G401 (cell line): ENCODE measurements at places on chromosomes 6 and 20.

DNA sequence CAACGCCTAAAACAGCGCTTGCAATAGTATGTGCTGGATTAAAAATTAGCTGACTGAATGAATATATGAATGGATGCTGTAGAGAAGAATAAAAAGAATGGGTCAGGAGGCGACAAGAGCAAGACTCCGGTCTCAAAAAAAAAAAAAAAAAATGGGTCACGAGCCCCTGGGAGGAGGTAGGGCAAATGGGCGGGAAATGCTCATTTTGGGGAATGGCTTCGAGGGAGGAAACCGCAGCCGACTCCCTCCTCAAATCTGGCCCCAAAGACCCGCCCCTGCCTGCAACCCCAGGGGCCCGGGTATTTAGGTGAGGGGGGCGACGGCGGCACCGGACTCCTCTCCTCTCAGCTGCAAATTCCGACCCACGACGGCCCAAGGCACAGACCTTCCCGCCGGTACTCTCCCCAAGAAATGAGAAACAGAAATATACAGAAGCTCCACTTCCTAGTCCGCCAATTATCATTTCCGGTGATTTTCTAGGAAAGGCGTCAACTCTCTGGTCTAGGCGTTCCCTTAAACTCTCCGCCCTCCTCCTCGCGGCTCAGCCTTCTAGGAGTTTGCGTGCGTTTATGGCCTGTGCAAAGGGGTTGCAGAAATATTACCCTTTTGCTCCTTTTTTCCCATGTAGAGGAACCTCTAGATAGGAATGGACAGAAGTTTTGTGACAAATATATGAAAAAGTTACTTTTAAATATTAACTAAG lies at the start of gene ZNF311:
Gene ZNF311 (minus strand): TSS at position 133 of the 703 bp plus-strand sequence. CDS start 1,361 bp downstream, outside the sequence.
- peak; percentile 39 for DNase-seq

GRCh38 chr20:46408281-46408731 lies 1.9 kb upstream of the ELMO2 start:
- DNase-seq, result no peak

DNA sequence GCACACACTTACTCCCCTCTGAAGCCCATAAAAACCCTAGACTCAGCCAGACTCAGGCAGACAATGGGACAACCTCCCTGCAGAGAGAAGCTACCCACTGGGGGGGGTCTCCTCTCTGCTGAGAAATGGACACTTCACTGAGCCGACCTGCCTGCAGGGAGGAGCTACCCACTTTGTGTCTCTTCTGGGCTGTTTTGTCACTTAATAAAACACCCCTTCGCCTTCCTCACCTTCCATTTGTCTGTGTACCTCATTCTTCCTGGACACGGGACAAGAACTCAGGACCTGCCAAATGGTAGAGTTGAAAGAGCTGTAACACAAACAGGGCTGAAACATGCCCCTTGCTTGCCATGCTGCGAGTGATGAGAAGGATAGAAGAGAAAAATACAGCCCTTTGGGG lies 151.7 kb upstream of the HDDC2 start:
- no peak for DNase-seq

DNA sequence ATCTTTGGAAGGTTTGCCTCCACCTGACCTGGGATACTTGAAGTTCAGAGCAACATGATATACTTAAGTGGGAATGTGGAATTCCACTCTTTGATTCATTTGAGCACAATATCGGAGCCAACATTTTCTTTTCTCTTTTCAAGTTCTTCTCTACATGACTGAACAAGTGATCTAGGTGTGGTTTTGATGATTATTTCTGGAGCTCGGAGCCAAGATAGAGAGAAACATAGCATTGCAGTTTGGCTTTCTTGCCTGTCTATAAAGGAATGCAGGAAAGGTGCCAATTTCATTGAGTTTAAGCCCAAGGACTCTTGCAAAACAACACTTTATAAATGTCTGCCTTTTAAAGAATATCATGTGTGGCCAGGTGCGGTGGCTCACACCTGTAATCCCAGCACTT lies 124.2 kb upstream of the FAM83B start:
- DNase-seq, result no peak

GRCh38 chr6:53054532-53054931 lies 10.7 kb upstream of the FBXO9 start:
- no peak for DNase-seq

DNA sequence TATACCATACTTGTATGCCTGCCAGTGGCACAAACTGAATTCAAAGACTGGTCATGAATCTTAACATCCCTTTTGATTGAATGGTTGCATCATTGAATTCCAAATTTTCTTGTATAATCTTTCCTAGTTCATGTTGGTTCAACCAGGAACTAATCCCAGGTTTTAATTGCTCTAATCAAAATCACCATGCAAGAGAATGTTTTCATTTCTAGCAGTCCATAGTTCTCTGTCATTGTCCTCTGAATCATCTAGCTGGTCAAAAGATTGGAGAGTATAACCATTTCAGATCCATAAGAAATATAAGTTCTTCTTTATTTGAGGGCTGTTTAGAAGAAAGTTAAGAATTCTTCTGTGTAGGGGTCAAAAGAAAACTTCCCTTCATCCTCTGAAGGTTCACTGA lies 57.2 kb downstream of the ZNF292 start:
- DNase-seq, result no peak

DNA sequence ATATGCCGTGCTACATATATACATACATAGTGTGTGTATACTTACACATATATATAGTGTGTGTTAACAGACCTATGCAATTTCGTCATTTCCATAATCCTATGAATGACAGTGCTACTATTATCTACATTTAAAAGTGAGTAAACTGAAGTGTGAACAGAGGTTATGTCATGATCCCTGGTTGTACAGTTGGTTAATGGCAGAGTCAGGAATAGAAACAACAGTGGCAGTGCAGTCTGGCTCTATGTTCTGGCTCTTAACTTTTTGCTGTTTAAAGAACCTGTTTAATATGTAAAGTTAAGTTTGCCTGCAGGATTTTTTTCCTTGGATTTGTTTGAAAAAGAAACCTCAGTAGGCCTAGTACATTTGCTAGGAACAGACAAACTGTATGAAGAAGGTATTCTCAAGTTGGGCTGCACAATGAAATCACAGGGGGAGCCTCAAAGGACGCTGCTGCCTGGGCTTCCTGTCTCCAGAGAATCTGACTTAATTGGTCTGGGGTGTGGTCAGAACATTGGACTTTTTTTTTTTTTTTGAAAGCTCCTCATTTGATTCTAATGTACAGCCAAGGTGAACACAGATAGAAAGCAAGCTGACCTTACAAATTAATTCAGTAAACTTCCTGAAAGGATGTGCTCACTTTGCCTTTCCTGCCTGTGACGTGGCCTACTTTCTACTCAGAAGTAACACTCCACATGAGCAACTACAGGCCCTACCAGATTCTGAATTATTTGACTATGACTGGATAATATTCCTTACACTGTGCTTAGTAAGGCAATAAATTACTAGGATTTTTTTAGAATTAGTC lies 29.4 kb downstream of the PLCB1 start:
- no peak for DNase-seq

GRCh38 chr6:2729921-2730320 lies 20.8 kb downstream of the MYLK4 start:
- DNase-seq, result no peak

DNA sequence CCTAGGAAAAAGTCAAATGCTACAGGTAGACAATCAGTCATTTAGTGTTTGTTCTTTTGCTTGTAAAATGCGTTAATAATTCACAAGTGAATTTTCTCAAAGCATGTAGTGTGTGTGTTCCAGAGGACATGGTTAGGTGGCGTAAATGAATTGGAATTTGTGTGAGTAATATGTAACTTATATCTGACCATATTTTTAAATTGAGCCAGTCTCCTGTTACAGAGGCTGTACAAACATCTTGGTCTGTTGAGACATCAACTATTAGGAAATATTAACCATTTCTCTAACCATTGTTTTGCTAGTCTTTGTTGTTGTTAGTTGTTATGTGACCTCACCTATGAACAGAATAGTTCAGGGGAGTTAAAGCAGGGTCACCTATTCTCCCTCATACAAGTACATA lies 22.7 kb downstream of the MCM8 start:
- no peak for DNase-seq

- no peak for DNase-seq
Observed at GRCh38 chr6:43189776-43190304, 7.8 kb downstream of the CUL9 start.

DNA sequence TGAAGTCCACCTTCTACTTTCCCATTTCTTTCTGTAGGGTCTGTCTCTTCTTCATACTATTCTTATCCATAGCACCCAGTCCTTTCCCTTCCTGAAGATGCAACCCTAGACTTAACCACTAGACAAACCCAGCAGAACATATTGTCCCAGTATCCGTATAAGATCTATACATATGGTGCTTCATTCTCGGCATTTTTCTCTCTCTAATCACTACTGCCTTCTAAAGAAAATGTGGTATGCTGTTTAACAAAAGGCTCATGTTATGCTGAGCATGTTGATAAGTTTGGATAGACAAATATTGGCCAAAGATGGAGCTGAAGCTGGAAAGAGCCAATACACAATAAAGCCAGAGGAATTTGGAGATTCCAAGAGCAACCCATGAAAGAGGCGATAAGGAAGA lies 212.6 kb downstream of the MAFB start:
- DNase-seq, result no peak

DNA sequence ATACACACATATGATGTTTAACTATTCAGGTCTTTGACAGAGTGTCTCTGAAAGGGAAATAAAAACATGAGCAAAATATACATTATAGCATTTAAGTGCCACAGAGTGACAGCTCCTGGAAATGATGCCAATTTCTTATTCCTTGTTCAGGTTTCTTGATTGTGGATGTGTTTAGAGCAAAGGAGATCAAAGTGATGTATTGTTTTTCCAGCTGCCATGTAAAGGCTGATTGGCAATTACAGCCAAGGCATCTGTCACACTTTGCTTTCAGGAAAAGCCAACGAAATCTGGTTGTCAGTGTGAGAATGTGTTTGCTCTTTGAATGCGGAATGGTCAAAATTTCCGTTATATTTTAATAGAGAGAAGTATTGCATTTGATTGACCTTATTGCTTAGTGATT lies 347.8 kb upstream of the FLRT3 start:
- no peak for DNase-seq

DNA sequence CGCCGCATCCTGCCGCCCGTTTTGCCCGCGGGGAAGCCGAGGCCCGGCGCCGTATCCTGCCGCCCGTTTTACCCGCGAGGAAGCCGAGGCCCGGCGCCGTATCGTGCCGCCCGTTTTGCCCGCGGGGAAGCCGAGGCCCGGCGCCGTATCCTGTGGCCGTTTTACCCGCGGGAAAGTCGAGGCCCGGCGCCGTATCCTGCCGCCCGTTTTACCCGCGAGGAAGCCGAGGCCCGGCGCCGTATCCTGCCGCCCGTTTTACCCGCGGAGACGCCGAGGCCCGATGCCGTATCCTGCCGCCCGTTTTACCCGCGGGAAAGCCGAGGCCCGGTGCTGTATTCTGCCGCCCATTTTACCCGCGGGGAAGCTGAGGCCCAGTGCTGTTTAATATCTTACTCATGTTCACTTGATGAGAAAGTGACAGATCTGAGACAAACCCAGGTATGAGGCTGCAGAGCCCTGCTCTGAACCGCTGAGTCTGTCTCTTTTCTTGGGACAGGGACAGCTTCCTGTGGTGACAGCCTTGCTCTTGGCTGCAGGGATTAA lies 129.4 kb downstream of the CDH26 start:
- DNase-seq, result peak; percentile 6

GRCh38 chr20:8213831-8214587 lies 81.9 kb downstream of the PLCB1 start:
- no peak for DNase-seq

DNA sequence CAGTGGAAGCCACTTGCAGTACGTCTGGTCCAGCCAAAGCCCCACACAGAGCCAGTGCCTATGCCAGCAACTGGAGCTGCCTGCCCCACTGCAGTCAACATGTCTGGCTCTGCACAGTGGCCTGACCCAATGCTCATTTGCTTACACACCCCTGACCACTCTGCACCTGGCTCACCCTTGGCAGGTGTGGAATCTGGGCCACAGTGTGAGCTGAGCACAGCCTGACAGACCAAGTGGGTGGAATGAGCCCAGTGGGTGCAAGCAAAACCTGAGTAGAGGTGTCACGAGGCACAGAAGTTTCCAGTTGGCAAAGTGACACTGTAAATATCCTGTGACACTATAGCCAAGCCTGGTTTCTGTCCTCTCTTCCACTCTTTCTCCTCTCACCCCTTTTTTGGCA lies 49.5 kb downstream of the GGTLC1 start:
- no peak for DNase-seq

GRCh38 chr6:141532211-141532610 lies 600.5 kb upstream of the GJE1 start:
- DNase-seq, result no peak

GRCh38 chr6:125584468-125584939 lies 164.9 kb upstream of the HEY2 start:
- DNase-seq, result peak; percentile 25

DNA sequence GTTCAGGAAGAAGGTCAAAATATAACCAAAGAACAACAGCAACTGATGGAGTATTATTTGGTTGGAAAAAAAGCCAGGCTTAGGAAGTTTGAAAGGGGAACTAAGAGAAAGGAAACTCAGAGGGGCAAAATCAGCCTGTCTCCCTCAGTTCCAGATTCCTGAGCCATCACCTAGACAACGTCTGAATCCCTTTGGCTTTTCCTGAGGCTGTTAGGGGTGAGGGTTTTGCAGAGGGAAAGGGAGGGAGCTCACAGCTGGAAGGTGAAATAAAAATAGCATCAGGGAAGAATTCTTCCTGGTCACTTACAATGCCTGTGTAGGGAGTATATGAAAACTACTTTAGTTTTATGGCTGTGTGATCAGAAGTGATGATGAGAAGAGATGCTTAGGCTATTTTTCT lies 100.5 kb downstream of the SOBP start:
- no peak for DNase-seq

DNA sequence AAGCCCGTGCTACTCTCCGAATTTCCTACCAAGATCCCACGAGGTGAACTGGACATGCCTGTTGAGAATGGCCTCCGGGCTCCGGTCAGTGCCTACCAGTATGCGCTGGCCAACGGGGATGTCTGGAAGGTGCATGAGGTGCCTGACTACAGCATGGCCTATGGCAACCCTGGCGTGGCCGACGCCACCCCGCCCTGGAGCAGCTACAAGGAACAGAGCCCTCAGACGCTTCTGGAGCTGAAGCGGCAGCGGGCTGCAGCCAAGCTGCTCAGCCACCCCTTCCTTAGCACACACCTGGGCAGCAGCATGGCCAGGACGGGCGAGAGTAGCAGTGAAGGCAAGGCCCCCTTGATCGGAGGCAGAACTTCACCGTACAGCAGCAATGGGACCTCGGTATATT lies 8.0 kb upstream of the FAM83D start:
- DNase-seq, result no peak

GRCh38 chr20:36572701-36573102 lies 695 bp upstream of the TGIF2 start:
- DNase-seq, result no peak

- DNase-seq, result no peak
Observed at GRCh38 chr6:119138906-119139541, 60.6 kb upstream of the FAM184A start.

DNA sequence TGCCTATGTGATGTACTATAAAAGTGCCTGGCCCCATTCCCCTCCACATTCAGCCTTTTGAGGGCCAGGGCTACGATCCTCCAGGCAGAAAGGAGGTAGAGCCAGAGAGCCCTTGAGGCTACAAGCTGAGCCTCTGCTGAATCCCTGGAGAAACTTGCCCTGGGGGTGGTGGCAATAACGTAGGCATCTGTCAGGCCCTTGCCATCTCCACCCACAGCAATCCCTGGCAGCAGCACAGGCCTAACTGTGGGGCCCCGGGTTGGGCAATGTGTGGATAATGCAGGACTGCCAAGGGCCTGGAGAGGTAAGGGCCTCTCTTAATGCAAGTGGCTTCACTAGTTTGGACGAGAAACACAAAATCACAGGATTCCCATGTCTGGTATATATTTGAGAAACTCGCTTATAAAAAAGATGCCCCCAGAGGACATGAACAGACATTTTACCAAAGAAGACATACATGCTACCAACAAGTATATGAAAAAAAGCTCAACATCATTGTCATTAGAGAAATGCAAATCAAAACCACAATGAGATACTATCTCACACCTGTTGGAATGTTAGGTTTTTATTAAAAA lies 99.0 kb downstream of the QRSL1 start:
- no peak for DNase-seq
